ENCODE measurements at places on chromosomes 1 and 21.

- no peak for DNase-seq
Observed at GRCh38 chr1:74429580-74429979, 82.8 kb downstream of the LRRC53 start.

DNA sequence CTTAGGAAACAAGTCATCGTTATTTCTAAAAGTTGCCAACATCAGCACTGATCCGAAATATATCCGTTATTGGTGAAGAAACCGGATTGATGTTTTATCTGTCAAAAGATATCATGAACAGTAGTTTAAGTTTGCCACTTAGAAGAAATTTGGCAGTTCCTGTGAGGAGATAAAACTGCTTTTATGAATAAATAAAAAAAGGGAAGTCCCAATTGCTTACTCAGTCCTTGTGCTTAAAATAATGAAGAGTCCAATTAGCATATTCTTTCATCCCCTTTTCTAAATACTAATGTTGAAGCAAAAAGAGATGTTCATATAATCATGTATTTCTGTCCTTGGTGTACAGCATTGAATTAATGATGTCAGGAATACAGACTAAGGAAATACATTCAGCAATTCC lies 164.6 kb downstream of the NCAM2 start:
- no peak for DNase-seq

DNA sequence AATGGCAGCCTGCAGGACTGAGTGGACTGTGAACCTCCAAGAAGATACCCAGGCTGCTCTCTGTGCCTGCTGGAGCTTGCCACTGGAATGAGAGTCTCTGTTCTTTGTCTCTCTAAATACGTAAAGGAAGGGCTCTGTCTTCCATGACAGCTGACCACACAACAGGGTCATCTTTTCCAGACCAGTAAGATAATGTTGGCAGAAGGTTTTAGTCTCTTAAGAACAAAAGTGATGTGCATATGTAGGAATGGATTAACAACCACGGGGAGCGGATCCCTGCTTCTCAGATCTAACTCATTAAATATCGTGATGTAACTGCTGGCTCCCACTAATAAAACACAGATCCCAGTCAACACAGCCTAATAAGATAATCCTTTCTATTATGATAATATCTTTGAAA lies 67.5 kb downstream of the MAP10 start:
- no peak for DNase-seq

DNA sequence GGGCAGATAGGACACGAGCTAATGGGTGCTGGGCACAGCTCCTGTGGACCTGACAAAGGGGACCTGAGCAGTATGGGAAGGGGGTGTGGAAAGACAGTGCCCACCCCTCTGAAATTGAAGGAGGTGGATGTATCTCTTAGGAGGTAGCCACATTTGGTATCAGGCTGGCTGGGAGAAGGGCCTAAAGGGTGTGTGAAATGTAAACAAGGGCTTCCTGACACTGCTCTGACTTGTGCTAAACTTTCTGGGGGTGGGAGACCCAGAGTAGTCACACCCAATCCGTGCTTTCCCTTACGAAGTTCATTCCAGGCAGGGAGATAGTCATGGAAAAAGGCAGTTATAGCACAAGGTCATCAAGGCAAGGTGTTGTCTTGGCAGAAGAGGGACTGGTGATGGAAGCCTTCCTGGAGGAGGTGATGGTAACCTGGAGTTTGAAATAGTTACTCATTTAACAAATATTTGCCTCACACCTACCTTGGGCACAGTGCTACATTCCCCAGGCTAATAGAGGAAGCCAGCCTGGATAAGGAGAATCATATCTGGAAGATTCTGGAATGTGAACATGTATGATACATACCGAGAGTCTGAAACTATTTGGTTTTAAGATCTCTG lies 5.3 kb upstream of the CCDC24 start:
- no peak for DNase-seq

DNA sequence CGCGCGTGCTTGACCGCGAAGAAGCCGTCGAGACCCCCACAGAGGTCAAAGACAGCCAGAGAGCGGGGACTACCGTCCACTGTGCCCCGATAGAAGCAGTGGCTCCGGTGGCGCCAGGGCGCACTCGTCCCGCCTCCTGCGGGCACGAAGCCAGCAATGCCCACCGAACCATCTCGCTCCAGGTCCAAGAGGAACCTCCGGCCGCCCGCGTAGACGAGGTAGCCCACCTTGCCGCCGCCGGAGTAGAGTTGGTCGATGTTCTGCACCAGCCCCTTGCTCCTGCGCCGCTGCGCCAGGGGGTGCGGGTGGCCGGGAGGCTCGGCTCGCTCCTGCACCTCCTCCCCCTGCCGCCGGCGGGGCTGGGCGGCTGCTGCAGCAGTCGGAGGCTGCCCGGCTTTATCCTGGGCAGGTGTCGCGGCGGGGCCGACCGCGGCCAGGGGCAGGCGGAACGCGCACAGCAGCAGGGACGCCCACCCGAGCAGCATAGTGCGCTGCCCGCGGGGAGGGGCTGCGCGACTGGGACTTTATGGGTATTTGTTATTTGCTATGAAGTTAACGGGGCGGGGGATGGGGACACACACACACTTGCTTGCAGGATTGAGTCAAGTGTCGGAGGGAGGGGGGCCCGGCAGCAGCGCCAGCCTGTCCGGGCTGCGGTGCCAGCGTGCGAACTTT lies 844 bp downstream of the ADAMTS5 start:
- peak; percentile 25 for DNase-seq

DNA sequence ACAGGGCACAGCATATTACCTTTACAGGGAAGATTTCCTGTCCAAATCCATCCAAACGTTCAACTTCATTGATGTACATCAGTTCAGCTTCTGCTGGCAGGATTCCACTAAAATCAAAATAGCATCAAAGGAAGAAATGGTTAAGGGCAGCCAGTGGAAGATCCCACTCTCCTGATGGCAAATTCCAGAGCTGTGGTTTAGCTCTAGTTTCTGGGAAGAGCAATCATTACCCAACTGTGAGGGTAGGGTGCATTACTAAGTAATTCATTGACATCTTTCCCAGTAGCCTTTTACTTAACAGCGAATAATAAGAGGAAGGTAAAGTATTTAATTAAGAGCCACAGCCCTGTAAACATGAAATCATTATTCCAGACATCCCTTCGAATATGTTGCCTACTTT lies 120.7 kb downstream of the SMYD2 start:
- no peak for DNase-seq

- peak; percentile 38 for DNase-seq
Observed at GRCh38 chr1:182441719-182442118, 8.2 kb upstream of the RGSL1 start.

GRCh38 chr1:13661539-13661938 lies 38.4 kb upstream of the PRDM2 start:
- DNase-seq: no peak

DNA sequence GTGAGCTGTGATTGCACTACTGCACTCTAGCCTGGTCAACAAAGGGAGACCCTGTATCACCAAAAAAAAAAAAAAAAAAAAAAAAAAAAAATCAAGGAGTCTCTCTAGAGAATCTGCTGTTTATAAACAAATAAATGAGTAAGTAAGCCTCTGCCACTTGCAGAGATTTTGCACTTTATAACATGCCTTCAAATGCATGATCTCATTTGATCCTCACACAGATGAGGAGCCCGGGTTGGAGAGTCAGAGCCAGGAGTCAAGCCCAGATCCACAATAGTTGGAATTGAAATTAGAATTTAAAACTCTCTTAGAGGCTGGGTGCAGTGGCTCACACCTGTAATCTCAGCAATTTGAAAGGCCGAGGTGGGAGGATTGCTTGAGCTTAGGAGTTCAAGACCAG lies 4.0 kb downstream of the PRELP start:
- DNase-seq: no peak

- no peak for DNase-seq
Observed at GRCh38 chr1:201682964-201683363, 144.0 kb downstream of the NAV1 start.

DNA sequence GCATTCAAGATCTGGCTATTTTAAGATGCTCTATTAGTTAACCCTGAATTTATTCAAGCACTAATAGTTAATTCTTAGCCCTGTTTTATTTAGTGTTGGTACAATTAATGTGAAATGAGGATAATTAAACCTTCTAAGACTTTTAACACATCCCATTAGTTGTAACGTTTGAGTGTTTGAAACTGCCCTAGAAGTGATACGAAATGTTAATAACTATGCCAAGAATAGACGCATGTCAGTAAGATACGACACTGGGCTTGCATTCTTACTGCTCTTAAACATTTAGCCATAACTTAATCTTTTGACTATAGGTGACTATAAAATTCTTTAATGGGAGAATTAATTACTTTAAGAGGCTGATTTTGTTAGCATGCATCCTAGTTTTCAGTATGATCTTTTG lies 9.8 kb downstream of the H3-3A start:
- DNase-seq: no peak

- DNase-seq: no peak
Observed at GRCh38 chr1:200919386-200919785, 24.7 kb downstream of the INAVA start.

- DNase-seq: no peak
Observed at GRCh38 chr1:230883967-230884366, 15.6 kb upstream of the C1orf198 start.

GRCh38 chr1:145782272-145783099 lies 41.4 kb downstream of the RNF115 start:
- DNase-seq: no peak

GRCh38 chr1:179550746-179551682 lies 24.7 kb downstream of the NPHS2 start:
- DNase-seq: no peak

DNA sequence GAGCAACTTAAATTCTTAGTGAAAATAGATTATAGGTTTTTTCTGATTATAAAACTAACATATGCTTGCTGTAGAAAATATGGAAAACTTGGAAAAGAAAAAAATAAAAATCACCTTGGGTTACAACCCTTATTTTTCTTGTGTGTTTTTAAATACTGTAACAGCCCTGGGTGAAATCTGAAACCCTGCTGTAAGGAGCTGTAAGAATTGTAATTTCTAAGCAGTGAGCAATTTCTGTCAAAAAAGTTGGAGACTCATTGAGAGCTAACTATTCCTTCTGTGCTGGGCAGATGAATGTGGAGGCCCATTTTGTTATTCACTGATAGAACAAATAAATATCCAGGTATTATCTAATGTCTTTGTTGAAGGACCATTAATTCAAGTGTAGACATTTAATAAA lies 42.6 kb downstream of the ADCY10 start:
- DNase-seq: no peak

- no peak for DNase-seq
Observed at GRCh38 chr21:28871388-28872010, 121.2 kb downstream of the LTN1 start.

DNA sequence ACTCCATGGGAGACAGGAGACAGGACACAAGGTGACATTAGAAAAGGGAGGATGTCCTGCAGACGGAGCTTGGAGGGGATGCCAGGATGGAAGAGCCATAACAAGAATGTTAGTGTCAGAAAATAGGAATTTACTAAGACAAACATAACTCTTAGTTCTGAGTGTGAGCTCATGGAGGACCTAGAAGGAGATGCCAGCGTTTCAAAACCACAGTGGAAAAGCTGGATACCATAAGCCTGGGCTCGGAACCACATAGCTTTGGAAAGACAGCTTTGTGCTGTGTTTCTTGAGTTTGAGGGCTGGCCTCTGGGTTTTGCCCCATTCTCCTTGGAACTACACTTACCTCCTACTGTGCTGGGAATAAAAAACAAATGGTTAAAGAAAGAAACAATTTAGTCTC lies 128.4 kb downstream of the S1PR1 start:
- no peak for DNase-seq

- no peak for DNase-seq
Observed at GRCh38 chr1:2633936-2634491, 1.2 kb upstream of the MMEL1 start.

DNA sequence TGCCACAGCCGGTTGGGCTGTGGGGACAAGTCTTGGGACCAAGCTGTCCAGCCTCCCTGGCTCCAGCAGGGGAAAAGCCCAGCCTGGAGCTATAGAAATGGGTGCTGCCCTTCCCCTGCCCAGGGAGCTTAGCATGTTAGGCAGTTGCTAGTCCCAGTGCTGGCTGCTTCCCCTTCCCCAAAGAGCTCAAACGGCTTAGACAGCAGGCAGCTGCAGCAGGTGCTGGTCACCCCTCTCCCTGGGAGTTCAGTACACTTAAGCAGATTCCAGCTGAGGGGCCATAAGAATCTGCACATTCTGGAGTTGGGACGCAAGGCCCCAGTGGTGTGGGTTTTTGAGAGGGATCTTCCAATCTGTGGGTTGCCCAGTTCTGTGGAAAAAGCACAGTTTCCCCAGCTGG lies 11.1 kb upstream of the REG4 start:
- no peak for DNase-seq

DNA sequence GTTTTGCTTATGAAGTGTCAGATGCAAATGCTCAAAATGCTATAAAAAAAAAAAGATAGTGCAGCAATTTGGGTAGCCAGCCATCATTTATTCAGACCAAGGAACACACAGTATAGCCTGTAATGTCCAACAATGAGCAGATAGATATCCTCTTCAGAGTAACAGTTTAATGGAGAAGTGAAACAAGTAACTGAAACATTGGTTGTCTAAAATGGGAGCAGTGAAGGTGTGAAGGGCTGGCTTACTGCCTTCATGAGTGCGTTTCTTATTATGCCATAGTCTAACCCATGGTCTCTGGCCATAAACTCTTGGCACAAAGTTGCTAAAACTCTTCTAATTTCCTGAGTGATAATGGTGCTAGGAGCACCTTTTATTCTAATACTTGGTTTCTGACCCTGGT lies 11.4 kb downstream of the RGS5 start:
- DNase-seq: peak; percentile 4

DNA sequence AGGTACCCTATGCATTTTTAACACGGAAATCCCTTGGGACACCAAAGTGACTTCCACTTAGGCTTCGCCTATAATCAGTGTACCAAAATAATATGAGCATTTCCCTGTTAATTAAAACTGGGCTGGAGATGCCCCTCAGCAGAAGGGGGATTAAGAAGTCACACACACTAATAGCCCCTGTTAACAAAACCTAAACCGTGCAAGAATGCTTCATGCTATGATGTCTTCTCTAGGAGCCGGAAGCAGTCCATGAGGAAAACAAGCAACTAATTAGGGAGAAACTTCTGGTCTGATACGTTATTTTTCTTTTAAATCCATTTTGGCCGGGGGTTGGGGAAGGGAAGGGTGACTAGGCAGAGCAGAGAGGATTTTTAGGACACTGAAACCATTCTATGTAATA lies 123.4 kb downstream of the ESRRG start:
- DNase-seq: no peak

GRCh38 chr1:76657623-76658022 lies 209.7 kb upstream of the ST6GALNAC5 start:
- DNase-seq: no peak

DNA sequence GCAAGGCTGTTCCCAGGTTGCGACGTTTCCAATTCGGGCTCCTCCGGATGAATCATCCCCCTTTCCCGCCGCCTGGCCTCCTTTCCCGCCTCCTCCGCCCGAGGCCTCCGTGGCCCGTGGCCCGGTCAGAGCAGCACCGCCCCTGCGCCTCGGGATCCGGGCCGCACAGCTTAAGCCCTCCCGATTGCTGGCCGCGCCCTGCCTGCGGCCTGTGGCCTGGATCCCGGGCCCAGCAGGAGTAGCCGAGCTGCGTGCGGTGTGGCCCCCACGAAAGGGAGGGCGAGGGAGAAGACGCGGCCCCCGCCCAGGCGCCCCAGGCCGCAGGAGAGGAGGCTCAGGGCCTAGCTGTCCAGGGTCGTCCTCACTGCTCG lies 1.0 kb downstream of the TMEM200B start:
- peak; percentile 55 for DNase-seq

GRCh38 chr1:175169286-175170018 lies 23.1 kb downstream of the KIAA0040 start:
- DNase-seq: no peak
